ENCODE measurements at places on chromosomes 6 and 20.

- no peak for DNase-seq
Observed at GRCh38 chr6:7685276-7685675, 40.6 kb upstream of the BMP6 start.

- DNase-seq: no peak
Observed at GRCh38 chr6:106547601-106548453, 81.5 kb downstream of the RTN4IP1 start.

- no peak for DNase-seq
Observed at GRCh38 chr6:52352239-52353018, 9.5 kb upstream of the PAQR8 start.

DNA sequence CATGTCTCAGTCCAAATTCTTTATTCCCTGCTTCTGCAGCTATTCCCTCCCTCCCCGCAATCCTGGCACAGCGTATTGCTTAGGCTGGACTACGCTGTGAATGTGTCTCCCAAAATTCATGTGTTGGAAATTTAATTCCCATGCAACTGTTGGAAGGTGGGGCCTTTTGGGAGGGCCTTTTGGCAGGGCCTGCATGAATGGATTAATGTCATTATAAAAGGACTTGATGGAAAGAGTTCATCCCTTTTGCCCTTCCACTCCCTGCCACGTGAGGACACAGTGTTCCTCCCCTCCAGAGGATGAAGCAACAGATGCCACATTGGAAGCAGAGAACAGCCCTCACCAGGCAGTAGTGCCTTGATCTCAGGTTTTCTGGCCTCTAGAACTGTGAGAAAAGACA is 20.4 kb upstream of the NOTCH4 start:
- DNase-seq: no peak

- DNase-seq: no peak
Observed at GRCh38 chr6:104126315-104127005, 733.3 kb downstream of the HACE1 start.

- DNase-seq: no peak
Observed at GRCh38 chr20:61742097-61742825, 323.4 kb downstream of the TAF4 start.

- DNase-seq: no peak
Observed at GRCh38 chr20:48983423-48984400, 62.2 kb downstream of the ARFGEF2 start.

DNA sequence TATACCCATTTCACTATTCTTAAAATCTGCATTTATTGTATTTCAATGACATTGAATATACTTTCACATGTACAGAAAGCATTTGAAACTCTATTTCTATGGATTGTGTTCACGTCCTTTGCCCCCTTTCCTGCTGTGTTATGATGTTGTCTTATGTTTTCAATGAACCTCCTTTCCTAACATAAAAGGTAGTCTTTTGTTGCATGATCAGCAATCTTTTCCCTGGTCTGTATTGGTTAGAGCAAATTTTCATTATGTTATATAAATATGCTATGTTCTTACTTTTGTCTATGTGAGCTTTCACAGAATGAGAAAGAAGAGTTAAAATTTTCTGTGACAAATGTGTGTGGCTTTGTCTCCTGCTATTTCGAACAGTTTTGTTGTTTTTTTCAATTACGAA is 73.1 kb downstream of the KIF16B start:
- no peak for DNase-seq
